SK-N-SH (cell line): ENCODE measurements at places on chromosomes 3 and 15. TPM values are rescaled to one million over a fixed set of nuclear protein-coding genes. Genes with fewer than 3 reads are reported as not detected.

- no peak for DNase-seq
Observed at GRCh38 chr3:138948371-138949001, 1.5 kb downstream of the FOXL2NB start.

DNA sequence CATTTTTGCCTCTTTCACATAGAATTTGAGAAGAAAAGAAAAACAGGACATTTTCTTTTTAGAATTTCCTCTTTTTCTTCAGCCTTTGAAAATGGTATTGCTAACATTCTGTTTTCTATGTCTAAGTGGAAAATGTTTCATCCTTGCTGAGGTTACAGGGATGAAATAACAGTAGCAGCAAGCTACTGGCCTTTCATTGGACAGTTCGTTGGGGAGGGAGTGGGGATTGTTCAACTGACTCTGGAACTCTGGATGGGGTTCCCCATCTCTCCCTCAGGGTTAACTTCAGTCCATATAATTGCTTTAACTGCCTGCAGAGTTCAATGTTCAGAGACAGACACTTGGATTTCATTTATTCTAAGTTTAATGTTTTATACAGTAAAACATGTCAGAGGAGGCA, 346.0 kb downstream of the NLGN1 start:
- DNase-seq, result no peak

GRCh38 chr15:93088981-93089726, at the start of gene RGMA:
Gene RGMA (minus strand): TSS chr15:93089211. CDS start chr15:93088932, 279 bp downstream.
- DNase-seq, result peak; percentile 85

DNA sequence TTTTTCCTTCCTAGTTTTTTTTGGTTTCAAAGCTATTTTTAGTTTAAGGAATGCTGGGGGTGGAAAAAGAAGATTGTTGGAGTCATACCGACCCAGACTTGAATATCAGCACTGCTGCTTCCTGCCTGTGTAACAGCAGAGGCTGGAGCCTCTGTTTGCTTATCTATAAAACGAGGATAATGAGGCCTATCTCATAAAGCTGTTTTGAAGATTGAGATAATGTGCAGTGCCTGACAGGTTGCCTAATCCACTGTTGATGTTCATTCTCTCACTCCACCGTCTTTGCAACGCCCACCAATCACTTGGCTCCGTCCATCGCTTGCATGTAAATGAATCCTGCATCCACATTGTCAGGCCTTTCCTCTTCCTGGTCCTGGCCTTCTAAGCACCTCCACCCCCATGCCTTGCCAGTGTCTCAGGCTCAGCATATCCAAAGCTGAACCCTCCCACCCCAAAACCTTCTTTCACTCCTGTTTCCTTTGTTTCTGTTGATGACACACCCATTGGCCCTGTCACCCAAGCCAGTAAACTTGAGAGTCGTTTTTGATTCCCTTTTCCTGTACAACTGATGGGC, 94.9 kb downstream of the MEX3B start:
- peak; percentile 9 for DNase-seq

DNA sequence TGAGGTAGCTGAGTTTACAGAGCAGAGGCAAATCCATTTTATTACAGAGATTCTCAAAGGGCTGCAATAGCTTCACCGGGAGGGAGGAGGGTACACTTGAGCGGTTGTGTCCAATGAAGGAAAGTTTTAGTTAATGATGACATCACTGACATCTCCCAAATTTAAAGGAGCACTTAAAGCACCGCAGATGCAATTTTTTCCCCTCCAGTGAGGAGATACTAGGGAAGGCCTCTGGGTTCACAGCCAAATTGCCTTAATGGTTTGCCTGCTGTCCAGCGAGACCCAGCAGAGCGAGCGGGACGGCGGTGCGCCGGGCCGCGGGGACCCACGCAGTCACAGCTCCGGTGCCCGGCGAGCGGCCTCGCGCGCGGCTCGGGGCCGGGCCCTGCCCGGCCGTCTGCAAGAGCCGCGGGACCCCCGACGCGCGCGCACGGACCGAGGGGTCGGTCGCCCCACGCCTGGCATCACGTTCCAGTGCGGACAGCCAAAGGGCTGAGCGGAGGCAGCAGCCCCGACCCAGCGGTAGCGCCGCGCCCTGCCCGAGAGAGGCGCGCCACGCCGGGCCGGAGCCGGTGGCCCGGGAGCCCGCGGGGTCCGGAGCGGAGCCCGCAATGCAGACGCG, 160.5 kb upstream of the CHRNA7 start:
- peak; percentile 70 for DNase-seq

DNA sequence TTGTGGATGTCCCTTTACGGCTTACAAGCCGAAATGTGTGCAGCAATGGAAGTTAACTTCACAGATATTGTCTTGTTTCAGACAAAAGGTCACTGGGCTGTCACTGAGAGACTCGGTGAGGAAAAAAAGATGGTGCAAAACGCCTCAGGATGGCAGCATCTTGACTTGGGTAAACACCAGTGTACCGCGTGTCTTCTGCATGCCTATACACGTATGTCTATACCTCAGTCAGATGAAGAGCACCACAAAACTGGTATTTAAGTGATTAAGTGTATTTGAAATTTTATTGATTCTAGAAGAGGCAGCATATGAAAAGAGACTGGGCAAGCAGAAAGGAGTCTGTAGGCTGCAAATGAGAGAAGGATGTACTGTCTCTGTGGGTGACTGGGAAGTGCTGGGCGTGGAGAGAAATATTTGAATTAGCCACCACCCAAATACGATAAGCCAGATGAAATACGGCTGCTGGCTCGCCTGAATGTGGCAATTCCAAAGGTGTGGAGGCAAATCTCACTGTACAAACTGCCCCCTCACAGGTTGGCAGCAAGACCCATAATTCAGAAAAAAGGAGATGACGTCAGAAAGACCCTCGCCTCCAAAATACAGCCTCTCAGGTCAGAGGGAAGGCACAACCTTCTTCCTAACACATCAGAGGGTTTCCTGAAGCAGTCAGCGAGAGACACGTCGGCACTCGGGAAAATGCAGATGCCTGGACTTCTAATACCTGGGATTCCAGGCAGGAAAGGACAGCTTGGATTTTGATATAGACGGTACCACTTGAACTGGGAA, 53.4 kb upstream of the NEO1 start:
- DNase-seq, result no peak

- no peak for DNase-seq
Observed at GRCh38 chr15:101540480-101541239, 51.2 kb upstream of the PCSK6 start.

DNA sequence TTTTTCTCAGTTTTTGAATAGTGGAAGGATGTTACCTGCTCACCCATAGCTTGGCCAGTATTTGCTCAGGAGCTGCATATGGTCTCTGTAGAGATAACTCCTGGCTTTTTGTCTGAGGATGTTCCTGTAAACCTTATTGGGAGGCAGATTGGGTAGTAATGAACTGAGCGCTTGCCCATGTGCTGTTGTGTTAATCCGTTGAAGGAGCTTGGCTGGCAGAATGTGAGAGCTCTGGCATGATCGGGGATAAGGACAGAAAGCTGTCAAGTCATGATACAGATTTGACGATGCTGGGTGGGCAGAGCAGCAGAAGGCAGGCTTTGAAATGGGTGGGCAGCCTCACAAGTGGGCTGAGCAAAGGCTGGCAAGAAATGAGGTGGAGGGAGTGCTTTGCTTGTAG, 27.4 kb downstream of the SH3GL3 start:
- no peak for DNase-seq

KAT2B gene
- polyA plus RNA-seq, result 2.1 and 2.8 TPM in 2 replicates

LINGO1 gene
- polyA plus RNA-seq, result 0.29 and 0.56 TPM in 2 replicates

TUSC7 gene
- not detected in 2 replicates for polyA plus RNA-seq

SLC35G2 gene
- 9.7 and 10.6 TPM in 2 replicates for polyA plus RNA-seq

CLDN1 gene
- 0.82 and 1.8 TPM in 2 replicates for polyA plus RNA-seq

ANKRD34C gene
- polyA plus RNA-seq, result not detected in 2 replicates

SAMMSON gene
- polyA plus RNA-seq, result not detected in 2 replicates
